DMS79 (cell line): ENCODE measurements at places on chromosomes 2 and 18.
A peak's percentile ranks its signal among the peaks of the same experiment; 100 is the strongest.

DNA sequence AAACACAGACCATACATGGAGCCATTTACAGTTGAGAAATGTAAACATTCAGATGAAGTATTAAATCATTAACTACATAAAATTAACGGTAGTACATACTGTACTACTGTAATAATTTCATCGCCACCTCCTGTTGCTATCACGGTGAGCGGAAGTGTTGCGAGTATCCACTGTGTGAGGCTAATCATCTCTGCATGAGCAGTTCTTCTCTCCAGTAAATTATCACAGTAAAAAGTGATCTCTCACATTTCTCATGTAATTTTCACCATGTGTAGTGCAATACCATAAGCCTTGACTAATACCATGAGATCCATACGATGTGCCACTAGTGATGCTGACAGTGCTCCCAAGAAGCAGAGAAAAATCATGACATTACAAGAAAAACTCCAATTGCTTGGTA is 21.9 kb downstream of the SMAD2 start:
- no peak for DNase-seq

GRCh38 chr18:66219817-66220216 is 384.1 kb downstream of the CDH19 start:
- no peak for DNase-seq

DNA sequence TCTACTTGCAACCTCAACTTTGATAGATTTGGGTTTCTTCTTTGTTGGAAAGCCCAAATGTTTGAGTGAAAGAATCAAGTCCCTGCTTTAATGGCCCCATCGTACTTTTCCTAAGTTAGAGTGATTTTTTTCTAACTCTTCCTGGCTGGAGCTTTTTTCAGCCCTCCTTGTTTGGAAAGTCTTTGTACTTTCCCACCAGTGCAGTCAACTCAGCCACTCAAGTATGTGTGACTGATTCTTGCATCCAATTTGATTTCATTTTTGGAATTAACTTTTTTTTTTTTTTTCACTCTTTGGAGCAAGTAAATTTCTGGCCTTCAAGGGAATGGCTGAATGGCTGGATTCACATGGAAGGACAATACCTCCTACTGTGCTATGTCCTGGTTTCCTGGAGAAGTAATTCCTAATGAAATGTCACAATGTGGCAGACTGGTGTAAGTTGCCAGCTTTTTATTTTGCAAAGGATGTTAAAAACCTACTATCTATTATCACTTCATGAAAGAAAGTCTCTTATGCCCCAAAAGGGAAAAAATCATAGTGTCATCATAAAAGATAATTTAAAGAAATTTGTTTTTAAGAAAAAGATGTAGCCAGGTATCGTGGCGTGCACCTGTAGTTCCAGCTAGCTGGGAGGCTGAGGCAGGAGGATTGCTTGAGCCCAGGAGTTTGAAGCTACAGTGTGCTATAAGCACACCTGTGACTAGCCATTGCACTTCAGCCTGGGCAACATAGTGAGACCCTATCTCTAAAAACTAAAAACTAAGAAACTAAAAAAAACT is 76.0 kb upstream of the ZFP36L2 start:
- no peak for DNase-seq

GRCh38 chr2:164015328-164016123 is 279.7 kb upstream of the FIGN start:
- DNase-seq: peak; percentile 4

- DNase-seq: no peak
Measured at GRCh38 chr2:197674060-197674459, 1.3 kb downstream of the RFTN2 start.

- DNase-seq: no peak
Measured at GRCh38 chr2:197517150-197517549, 1.3 kb downstream of the MOB4 start.

GRCh38 chr2:239339726-239340601 is 60.9 kb downstream of the HDAC4 start:
- DNase-seq: no peak

DNA sequence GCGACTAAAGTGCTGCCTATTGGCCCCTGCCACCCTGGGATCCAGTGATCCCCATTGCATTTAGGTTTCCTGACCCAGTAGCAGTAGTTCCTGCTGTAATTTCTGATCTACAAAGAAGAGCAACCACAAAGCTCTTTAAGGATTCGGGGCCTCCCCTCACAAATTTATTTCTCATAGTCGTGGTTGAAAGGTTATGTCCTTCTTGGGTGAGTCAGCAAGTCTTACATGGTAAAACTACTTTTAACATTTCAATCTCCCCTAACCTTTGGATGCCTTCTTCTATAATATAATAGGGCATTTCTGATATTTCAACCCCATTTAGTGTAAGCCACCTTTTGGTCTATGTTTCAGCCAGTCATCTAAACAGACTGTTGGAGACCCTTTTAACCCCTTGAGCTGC is 14.9 kb downstream of the PIKFYVE start:
- DNase-seq: no peak

DNA sequence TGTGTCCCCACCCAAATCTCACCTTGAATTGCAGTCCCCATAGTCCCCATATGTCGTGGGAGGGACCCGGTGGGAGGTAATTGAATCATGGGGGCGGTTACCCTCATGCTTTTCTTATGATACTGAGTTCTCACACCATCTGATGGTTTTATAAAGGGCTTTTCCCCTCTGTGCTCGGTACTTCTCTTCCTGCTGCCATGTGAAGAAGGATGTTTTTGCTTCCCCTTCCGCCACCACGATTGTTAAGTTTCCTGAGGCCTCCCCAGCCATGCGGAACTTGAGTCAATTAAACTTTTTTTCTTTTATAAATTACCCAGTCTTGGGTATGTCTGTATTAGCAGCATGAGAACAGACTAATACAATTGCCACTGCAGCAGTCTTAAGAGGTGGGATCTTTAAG is 134.9 kb downstream of the LTBP1 start:
- no peak for DNase-seq

GRCh38 chr2:33377048-33377447 is 99.4 kb upstream of the RASGRP3 start:
- DNase-seq: no peak

- DNase-seq: no peak
Measured at GRCh38 chr18:9951022-9951859, 37.4 kb downstream of the VAPA start.

DNA sequence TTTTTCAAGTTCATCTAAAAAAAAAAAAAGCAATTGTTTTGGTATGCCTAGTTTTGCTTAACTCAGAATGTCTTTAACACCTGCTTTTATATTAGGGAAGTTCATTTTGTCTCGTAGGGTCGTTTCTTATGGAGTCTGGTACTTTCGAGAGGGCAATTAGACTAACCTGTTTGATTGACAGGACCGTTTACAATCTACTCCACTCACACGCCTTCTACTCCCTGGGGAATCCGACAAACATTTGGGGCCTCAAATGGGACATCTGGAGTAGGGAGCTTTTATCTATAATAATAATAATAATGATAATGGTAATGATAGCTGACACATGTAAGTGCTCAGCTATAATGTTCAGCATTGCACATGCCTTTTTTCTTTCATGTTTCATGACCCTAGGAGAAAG is 261.6 kb upstream of the RASGRP3 start:
- no peak for DNase-seq

- no peak for DNase-seq
Measured at GRCh38 chr2:112821142-112821541, 15.4 kb downstream of the IL1B start.

GRCh38 chr2:144520756-144521487 is 1.0 kb upstream of the ZEB2 start:
- DNase-seq: no peak

- no peak for DNase-seq
Measured at GRCh38 chr2:174753038-174753633, 11.1 kb downstream of the CHRNA1 start.

- DNase-seq: no peak
Measured at GRCh38 chr18:2894131-2894840, 47.5 kb downstream of the EMILIN2 start.

- no peak for DNase-seq
Measured at GRCh38 chr2:167157523-167157922, 269.2 kb downstream of the XIRP2 start.

GRCh38 chr2:24409700-24410556 is 49.6 kb upstream of the ITSN2 start:
- DNase-seq: peak; percentile 43

DNA sequence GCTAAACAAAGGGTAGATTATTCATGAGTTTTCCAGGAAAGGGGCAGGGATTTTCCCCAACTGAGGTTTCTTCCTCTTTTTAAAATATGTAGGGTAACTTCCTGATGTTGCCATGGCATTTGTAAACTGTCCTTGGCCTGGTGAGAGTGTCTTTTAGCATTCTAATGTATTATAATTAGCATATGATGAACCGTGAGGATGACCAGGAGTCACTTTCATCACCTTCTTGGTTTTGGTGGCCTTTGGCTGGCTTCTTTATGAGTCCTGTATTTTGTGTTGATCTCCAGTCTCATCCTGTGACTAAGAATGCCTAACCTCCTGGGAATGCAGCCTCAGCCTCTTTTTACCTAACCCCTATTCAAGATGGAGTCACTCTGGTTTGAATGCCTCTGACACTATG is 391.0 kb upstream of the LINC00305 start:
- no peak for DNase-seq

- DNase-seq: no peak
Measured at GRCh38 chr2:40138314-40138713, 313.6 kb downstream of the SLC8A1 start.

DNA sequence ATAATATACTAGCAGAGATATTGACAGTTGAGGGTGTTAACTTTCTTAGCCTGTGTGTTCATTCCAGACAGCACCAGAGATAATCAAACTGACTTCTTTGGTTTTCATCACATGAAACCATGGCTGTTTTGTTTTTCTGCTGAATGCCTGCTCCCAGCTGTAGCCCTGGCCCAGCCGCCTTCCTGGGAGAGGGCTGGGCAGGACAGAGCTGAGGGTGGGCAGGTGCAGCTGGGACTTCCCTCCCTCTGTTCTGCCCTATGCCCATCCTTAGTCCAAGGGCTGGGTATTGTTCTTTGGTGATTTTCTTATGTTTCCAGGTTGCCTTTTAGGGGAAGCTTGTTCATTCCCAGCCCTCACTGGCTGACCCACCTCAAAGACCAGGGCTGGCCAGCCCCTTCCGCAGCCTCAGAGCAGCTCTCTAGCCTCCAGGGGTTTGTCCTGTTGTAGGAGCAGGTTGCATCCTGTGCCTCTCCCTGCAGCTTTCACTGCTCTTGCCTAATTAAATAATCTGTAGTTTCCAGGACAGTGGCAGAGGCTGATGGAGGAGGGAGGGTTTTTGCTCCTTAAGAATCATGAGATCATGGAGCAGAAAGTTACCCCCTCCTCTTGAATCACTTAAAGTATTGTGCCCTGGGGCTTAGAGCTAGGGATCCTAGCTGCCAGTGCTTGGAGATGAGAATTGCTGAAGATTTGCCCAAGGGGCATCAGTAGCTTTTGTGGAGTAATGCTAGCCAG is 61.4 kb downstream of the MTCL1 start:
- DNase-seq: no peak

DNA sequence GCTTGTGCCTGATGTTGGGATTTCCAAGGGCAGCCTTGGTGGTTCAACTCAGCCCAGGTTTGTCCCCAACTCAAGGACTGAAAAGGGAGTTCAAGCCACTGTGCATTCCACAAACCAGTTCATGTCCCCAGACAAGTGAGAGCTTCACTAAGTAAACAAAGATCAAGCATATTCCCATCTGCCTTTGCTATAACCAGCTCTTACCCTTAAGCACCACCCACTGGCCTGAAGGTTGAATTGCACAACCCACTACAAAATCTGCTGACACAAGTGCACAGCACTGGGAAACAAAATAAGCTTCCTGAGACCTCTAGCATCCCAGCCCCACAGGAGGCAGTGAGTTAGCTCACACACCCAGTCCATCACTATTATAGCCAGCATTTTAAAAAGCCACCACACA is 516.7 kb downstream of the NR4A2 start:
- no peak for DNase-seq
